MCF 10A (cell line): ENCODE measurements at places on chromosomes 13 and 19.

DNA sequence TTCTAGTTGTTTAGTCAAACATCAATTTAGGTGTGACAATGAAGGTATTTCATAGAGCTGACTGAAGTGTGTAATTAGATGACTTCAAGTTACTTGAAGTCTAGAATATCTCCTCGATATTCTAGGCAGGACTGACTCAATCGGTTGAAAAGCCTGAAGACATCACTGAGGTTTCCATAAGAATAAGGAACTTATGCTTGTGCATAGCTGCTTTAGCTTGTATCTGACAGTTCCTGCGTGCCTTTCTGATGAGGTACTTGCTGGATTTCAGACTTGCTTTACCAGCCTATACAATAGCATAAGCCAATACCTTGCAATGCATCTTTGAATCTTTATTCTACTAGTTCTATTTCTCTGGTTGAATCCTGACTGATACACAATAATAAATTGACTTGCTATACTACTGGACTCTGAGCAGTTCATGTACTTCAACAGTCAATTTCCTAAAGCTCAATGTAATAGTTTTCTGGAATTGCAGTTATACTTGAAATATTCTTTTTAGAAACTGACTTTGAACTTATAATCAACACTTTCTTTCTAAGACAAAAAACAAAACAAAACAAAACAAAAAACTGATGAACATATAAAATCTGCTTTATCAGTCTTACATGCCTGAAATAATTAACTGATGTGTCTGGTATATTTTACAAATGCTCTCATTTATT, 1534.8 kb downstream of the SLITRK5 start:
- H3K27me3 ChIP-seq, result no peaks in the 10 kb centered on the region
- H3K36me3 ChIP-seq, result no peaks in the 10 kb centered on the region
- no peak overlapping the region for H3K4me3 ChIP-seq
- no peak for DNase-seq
- no peak overlapping the region for H3K27ac ChIP-seq

DNA sequence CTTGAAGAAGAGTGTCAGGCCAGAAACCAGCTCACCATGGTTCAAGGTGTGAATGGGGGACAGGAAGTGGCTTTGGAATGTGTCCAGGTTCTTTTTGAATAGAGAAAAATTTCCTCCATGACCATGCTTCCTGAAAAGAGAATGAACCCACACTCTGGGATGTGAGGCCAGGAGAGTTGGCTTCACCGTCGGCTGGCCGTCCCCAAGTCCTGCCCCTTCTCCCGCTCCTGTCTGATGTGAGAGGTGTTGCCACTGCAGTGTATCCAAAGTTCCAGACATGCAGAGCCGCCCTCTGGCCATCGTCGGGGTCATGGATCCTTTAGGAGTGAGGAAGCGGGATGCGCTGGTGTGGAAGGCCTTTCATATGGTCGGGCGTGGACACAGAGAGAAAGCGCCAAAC, 101.2 kb downstream of the COL4A2 start:
- no peak for DNase-seq
- H3K27ac ChIP-seq, result no peak overlapping the region
- no peaks in the 10 kb centered on the region for H3K27me3 ChIP-seq
- peaks cover 31% of the 10 kb centered on the region for H3K4me1 ChIP-seq
- no peaks in the 10 kb centered on the region for H3K36me3 ChIP-seq
- H3K4me3 ChIP-seq, result no peak overlapping the region

DNA sequence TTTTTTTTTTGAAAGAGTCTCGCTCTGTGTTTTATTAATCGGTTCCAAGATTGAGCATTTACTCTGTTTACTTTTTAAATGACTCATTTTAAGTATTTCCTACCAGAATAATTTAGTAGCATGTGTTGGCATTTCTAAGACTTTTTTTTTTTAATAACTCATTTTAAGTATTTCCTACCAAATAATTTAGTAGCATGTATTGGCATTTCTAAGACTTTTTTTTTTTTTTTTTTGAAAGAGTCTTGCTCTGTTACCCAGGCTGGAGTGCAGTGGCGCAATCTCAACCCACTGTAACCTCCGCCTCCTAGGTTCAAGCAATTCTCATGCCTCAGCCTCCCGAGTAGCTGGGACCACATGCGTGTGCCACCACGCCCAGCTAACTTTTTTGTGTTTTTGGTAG, 13.1 kb downstream of the SETDB2 start:
- H3K36me3 ChIP-seq, result peaks cover 17% of the 10 kb centered on the region
- H3K4me1 ChIP-seq, result no peaks in the 10 kb centered on the region
- no peaks in the 10 kb centered on the region for H3K27me3 ChIP-seq
- H3K27ac ChIP-seq, result no peak overlapping the region
- no peak for DNase-seq
- H3K4me3 ChIP-seq, result no peak overlapping the region

- H3K36me3 ChIP-seq, result peaks cover 9% of the 10 kb centered on the region
- H3K27ac ChIP-seq, result no peak overlapping the region
- no peaks in the 10 kb centered on the region for H3K27me3 ChIP-seq
- H3K4me1 ChIP-seq, result peaks cover 6% of the 10 kb centered on the region
Measured at GRCh38 chr13:27110056-27110746, 61.4 kb downstream of the USP12 start.

DNA sequence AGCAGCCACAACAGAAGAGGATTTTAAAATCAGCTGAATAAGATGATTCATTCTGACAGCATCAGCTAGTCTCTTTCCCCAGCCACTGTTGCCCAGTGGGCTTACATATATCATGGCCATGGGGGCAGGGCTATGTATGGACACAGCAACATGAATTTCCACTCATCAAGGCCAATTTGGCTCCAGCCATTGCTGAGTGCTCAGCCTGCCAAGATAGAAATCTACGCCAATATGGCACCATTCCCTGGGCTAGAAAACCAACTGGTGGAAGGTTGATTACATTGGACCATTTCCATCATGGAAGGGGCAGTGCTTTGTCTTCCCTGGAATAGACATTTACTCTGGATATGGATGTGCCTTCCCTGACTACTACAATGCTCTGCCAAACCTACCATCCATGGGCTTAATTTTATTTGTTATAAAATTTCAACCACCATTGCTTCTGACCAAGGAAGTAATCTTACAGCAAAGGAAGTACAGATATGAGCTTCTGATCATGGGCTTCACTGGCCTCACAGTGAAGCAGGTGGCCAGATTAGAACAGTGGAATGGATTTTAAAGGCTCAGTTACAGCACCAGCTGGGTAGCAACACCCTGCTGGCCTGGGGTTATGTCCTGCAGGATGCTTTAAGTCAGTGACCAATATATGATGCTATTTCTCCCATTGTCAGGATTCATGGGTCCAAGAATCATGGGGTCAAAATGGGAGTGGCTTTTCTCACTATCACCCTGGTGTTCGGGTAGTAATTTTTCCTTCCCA, 9.8 kb upstream of the ALOX5AP start:
- H3K4me1 ChIP-seq, result no peaks in the 10 kb centered on the region
- DNase-seq, result no peak
- no peaks in the 10 kb centered on the region for H3K36me3 ChIP-seq
- no peaks in the 10 kb centered on the region for H3K27me3 ChIP-seq
- H3K4me3 ChIP-seq, result no peak overlapping the region
